ENCODE measurements at places on chromosomes 4 and X.

DNA sequence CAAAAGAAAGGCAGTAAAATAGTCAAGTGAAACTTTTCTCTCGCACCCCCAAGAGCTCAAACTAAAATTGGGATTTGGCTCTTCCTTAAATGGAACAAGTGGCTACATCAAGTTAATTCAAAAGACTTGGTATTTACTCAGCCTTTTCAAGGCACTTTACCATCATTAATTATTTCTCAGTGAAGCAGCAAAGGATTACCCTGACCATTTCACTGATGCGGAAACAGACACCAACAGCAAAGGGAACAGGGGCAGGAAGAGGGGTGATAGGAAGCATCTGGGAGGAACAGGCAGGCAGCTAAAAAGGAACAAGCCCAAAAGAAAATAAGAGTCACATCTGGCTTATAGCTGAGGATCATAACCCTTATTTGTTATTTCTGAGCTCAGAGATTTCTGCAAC lies 2.7 kb downstream of the SCML2 start:
- DNase-seq = no peak

DNA sequence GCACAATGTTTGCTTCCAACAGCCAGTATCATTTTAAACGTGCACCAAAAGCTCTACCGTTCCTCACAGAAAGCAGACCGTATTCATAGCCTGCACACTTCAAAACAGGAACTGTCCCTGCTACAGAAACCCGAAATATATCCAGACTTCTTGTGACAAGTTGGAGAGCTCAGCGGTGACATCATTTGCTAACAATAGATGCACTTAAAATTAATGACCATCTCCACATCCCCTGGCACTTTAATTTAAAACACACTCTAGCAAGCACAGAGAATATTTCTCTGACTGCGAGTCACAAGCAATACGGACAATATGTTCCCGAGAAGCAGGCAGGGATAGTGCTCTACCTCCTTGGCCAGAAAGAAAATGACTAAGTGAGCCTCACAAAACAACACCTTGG lies 2.5 kb downstream of the NYX start:
- no peak for DNase-seq

DNA sequence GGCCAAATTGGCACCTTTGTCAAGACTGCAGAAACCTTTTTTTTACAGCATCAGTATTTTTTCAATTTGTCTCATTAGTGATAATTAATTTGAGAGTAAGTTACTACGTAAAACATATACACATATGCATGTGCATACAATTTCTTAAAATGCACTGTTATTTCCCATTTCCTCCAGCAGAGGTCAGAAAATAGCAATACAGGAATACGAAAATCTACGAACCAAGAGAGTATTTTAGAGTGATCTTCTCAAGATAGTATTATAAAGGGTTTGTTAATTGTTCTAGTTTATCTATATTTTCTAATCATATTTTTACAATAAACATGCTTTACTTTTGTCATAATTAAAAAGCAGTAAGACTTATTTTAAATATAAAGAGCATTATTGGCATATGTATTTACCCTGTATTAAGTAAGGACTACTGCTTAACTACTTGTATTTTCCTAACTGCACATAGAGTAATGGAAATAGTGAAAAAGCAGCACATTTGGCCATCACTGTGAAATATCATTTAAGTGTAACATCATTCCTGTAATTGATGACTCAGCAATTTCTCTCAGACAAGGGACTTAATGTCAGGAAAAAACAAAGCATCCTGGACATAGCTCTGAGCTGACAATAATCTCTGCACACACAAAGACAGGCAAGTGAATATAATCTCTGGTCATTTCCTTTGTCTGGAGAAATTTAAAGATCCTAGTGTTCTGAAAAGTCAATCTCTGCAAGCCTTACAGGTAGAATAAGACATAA lies 45.6 kb downstream of the MAOB start:
- DNase-seq = no peak

- DNase-seq = no peak
Observed at GRCh38 chr4:150990250-150990649, 24.8 kb downstream of the LRBA start.

DNA sequence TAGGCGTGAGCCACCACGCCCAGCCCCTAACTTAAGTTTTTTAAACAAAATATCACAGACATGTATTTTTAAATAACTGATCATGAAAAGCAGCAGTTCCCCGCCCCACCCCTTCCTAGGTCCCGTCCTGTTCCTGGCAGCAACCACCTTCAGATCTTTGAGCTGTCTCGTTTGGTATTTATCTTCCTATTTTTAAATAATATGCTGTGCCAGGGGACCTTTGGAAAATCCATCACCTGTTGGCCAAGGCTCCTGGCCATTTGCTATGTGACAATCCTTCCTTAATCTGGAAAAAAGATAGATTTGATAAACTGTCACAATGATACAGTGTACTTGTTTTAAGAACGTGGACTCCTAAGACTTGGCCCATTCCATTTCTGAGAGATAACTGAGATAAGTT lies 10.7 kb downstream of the GATB start:
- DNase-seq = no peak

DNA sequence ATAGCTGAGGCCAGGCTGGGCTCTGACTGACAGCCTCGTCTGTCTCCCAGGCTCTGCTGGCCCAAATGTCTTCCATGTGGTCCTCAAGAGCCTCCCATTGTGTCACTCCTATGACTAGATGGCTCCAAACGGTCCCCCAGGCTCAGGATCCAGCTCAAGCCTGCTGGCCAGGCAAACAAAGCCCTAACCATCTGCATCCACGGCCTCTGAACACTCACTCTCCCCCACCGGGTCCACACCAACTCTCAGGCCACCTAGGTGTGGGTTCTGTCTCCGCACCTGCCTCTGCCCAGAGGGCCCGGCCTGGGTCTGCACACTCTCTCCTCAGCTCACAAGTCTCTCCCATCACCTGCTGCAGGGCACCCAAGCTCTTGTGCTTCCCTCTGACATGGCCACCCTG lies 52.9 kb downstream of the JAKMIP1 start:
- no peak for DNase-seq

- no peak for DNase-seq
Observed at GRCh38 chr4:100177126-100177525, 13.1 kb downstream of the DDIT4L start.

DNA sequence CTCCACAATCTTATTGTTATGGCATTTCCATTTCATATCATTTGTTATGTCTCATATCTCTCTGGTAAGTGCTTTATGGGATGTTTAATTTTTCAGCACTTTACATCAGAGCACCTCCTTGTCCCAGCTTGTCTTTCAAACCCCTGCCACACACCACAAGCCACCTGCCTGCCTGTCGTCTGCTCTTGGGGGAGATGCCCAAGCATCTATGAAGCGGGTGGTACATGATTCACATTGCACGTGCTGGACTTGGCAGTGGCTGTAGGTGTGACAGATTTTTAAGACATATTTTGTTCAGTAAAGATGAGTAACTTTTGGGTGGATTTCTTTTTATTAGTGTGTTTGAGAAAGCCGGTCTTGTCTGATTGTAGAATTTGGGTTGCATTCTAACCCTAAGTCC lies 14.2 kb upstream of the SPATA4 start:
- no peak for DNase-seq

- no peak for DNase-seq
Observed at GRCh38 chr4:62250100-62250499, 1050.0 kb downstream of the ADGRL3 start.

- DNase-seq = no peak
Observed at GRCh38 chr4:168555437-168555836, 58.6 kb downstream of the PALLD start.

GRCh38 chrX:118978451-118978850 lies 4.0 kb downstream of the LONRF3 start:
- no peak for DNase-seq

All from activated T-cell treated with anti-CD3 and anti-CD28 coated beads, Interleukin-2, amount 50 U/mL, for 72 hours (primary cell).